Globus pallidus (tissue), 1 donor: ENCODE measurements at places on chromosomes 7 and 10.

DNA sequence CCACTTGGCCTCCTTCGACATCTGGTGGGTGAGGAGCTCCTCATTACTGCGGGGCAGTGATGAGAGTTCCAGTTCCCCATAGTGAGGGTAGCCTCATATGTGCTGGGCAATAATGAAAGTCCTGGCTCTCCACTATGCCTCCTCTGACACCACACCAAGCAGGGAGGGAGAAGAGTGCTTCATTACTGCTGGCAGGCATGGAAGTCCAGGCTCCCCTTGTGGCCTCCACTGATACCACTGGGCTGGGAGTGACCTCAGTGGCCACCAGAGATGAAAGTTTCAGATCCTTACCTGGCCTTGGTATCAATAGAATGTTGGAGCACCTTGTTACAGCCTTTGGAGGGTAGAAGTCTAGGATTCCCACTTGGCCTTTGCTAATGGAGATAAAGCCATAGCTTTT, 6.5 kb downstream of the DUS4L start:
- DNase-seq: no peak

DNA sequence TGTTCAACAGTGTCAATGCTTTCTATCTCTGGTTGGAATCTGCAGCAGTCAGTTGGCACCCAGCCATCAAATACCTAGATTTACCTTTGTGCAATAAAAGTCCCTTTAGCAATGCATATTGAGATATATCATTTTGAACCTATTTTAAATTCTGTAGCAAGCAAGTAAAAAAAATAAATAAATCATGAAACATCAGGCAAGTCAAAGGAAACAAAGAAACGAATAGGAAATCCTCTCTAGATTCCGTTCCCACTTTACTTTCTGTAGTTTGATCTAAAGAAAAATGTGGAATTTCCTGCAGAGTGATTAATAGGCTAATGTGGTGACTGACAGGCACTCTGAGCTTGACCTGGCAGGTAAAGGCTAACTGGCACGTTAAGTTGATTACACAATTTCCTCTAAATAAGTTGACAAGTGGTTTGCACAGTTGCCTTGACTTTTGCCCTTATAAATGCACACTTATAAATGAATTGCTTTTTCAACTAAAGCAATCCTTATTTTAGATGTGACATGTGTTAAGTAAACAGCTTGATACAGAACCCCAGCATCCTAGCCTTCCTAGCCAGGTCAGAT, 208.1 kb upstream of the TCF7L2 start:
- DNase-seq: no peak

DNA sequence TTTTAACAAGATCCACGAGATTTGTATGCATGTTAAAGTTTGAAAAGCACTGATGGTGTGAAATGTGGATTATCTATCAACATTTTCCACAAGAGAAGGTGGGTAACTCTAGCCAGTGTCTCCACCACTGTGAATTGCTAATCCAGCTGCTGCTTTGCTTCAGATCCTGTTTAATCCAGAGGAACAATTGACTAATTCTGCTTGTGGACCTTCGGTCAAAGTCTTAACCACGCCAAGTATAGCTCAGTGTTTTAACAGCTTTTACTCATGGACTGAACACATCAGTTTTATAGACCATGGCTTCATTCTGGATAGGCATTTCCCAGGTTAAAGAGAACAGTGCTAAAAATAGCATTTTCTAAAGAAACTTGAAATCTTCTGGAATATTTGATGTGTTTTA, 23.5 kb downstream of the ADK start:
- DNase-seq: no peak

- no peak for DNase-seq
Observed at GRCh38 chr10:73865459-73866442, 8.6 kb downstream of the CAMK2G start.

DNA sequence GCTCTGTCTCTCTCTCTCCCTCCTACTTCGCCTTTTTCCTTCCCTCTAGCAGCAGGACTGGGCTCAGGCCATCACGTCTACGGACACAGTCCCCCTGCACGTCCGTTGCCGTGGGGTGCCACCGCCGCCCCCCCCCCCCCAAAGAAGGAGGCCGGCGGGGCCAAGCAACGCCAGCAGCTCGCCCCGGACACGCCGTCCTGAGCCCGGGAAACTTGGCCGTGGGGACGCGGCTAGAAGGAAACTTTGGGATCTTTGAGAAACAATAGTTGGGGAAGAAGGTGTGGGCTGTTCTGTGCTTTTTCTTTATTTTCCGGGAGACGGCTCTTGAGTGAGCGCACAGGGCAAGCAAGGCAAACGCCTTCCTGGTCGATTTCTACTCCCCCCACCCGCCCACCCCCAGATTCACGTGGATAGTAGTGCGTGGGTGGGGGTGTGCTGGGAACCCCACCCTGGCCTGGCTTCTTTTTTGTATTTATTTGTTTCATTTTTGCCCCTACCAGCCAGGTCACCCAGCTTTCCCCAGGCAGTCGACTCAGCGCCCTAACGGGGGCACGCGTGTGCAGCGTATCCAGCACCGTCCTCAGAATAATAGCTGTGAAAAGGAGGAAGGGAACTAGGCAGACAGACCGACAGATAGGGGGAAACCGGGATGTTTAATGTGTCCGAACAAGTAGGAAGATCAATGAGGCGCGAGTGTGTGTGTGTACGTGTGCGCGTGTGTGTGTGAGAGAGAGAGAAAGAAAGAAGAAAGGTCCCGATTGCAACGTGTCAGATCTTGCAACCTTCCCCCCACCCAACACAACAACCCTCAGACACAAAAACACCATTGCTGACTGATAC, 1.4 kb downstream of the MXI1 start:
- no peak for DNase-seq

DNA sequence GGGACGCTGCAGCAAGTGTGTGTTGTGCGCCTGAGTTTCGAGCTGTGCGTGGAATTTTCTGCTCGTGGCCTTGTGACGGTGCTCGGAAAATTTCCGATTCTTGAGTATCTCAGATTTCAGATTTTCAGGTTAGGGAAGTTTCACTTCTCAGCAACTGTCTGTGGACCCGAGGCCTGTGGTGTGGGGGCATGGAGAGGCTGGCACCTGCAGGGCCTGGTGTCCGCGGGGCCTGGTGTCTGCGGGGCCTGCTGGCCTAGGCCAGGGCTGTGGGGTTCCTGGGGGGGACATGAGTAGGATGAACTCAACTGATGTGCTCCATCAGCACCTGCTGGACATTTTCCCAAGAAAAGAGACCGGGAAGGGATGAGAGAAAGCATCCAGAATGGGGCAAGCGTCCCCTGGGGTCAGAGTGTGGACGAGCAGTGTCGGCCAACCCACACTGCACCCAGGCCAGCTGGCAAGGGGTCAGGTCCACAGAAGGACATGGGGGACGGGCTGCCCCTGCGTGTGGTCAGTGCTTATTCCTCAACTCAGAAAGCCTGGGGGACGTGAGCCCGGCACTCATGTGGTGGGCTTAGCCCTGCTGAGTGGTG, 31.3 kb upstream of the SHH start:
- no peak for DNase-seq

- DNase-seq: no peak
Observed at GRCh38 chr10:113516061-113516460, 36.8 kb upstream of the HABP2 start.

GRCh38 chr10:97428572-97428981, 2.6 kb downstream of the PGAM1 start:
- DNase-seq: no peak

GRCh38 chr10:120019568-120019967, 127.0 kb downstream of the SEC23IP start:
- no peak for DNase-seq

DNA sequence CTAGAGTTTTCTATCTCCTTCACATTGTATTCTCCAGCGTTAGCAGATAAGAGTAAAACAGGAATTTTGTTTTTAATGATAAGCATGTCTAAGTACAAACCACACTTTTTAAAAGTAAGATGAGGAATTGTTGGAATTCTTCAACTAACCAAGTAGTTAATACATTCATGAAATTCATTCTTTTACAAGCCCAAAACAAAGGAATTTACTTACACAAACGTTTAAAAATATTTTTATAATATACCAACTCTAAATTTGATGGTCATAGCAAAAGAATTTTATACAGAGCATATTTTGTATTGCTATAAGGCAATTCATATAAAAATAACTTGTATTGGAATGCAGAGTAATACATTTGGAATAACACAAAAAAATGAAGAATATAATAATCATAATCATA, 51.3 kb downstream of the TWIST1 start:
- no peak for DNase-seq

DNA sequence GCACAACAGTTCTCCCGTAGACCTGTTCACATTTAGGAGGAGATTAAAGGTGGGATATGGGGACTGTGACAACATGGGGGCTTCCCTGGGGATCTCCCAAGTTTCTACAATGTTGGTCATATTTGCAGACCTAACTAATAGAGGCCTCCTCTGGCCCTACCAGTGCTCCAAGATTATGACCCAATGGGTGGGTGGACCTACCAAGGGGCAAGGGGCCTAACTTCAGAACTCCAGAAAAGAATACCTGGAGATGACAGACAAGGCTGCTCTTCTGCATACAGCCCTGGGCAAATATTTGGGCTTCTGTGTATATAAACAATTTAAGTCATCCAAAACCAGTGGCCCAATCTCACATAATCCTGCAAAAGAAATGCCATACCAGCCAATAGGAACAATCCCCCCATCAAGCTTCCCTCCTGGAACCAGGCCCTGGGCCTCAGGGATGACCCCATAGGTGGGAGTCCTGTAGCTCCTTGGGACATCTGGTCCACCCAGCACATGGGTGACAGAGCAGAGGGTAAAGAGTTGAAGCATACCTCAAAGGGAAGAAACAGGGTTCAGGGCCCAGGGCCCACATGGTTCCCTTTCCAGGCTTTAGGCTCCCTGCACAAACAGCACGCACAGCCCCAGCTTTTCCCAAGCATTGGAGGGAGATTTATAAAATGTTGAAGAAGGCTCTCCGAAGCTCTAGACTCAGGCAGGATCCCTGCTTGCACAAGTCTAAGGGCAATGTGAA, 86.1 kb upstream of the CHST15 start:
- no peak for DNase-seq

DNA sequence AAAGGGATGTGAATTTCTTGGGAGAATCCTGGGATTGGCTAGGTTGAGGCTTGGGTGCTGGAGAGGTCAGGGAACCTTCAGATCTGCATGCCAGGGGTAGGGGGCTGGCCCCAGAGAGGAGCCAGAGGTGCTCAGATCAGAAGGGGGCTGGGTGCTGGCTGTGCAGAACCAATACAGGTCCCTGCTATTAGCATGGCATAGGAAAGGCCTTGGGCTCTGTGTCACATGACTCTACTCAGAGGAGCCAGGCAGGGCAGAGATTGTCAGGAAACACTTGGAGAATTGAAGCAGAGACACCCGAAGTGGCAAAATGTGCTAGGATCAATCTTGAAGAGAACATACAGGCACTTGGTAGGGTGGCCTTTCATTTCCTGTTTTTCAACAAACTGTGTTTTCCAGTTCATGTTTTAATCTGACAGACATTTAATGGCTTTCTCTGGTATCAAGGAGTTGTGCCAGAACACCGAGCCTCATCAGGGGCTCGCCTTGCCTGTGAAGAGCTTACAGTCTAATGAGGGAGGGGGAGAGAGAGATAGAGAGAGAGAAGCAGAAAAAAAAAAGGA, 498.9 kb downstream of the RPS24 start:
- no peak for DNase-seq

GRCh38 chr7:55493408-55493807, 78.9 kb downstream of the VOPP1 start:
- no peak for DNase-seq

GRCh38 chr10:126160571-126160970, 227.7 kb downstream of the ADAM12 start:
- DNase-seq: no peak

DNA sequence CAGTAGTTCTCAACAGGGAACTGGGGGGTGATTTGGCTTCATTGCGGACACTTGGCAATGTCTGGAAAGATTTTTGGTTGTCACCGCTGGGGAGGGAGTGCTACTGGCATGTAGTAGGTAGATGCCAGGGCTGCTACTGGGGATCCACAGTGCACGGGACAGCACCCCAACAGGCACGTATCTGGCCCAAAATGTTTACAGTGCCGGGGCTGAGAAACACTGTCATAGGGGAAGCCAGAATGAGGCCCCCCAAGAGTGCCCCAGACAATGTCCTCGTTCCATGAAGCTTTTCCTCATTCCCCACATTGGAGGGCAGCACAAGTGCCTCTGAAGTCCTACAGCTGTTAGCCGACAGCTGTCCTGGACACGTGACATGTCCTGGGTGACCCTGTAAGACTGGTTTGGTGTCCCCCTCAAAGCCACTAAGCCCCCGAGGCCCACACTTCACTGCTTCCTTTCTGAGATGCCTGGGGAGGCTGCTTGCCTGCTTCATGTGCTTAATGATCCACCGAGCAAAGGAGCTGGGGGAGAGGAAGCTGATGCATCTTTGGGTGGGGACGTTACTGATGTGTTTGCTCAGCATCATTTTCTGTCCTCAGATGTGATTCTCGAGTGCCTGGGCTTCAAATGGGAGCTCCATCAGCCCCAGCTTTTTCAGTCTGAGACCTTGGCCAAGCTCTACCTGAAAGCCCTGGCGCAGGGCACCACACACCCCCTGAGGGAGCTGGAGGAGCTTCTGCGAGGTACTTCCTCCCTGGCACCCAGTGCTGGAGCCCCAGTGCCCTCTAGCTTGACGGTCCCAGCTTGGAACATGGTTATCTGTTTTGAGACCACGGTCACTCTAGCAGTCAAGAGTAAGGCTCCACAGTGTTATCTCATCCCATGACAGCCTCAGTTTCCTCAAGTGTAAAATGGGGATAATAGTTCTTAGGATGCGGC, 14.7 kb downstream of the BTBD16 start:
- no peak for DNase-seq

DNA sequence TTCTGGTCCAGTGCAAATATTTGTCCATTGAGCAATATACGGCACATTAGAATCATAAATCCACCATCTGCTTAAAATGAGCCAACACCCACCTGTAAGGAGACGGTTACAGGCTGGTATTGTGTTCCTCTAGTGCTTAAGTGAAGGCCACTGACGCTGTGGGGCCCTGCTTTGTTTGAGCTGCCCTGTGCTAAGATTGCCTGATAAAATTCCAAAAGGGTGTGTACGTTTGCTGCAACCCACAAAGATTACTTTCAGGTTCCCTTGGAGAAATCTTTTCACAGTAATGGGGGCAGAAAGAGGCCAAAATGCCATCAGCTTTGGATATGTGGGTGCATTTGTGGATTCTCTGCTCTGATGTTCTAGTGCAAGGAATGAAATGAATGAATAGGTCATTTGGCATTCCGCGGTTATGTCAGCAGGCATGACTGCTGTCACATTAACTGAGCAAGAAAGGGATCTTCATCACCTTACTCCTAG, 34.4 kb downstream of the AGR3 start:
- DNase-seq: no peak

- DNase-seq: no peak
Observed at GRCh38 chr7:139181404-139181803, 49.6 kb upstream of the UBN2 start.
